ENCODE measurements at places on chromosomes 7 and 10.

DNA sequence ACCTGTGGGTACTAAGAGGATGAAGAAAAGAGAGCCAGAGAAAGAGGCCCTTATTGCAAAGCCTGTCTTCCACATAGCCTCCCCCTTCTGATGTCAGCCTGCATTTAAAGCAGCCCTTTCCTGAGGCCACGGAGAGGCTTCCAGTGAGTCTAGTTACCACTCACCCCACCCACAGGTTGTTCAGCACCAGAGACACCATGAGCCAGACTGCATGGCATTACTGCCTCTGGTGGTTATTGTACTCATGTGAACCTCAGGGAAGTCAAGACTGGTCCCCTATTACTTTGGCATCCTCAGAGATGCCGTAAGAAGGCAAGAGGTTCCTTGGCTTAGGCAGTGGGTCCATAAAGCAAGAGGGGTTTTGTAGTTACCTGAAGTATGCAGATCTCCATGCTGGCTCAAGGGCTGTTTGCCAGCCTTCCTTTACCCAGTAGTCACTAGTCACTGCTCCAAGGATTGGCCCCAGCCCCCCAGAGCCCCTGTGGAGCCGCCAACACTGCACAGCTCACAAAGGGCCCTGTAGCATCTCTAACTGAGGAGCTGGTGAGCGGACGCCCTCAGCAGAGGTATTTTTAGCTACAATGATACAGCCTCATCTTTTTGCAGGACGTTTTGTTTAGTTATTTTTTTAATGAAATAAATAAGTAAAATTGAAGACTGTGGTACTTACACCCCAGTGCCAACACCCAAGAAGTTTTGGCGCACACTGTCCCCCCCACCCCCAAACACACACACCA is 20.7 kb downstream of the LRRC4 start:
- no peak for DNase-seq

GRCh38 chr10:68108653-68109052 is 635 bp upstream of the MYPN start:
- no peak for DNase-seq

DNA sequence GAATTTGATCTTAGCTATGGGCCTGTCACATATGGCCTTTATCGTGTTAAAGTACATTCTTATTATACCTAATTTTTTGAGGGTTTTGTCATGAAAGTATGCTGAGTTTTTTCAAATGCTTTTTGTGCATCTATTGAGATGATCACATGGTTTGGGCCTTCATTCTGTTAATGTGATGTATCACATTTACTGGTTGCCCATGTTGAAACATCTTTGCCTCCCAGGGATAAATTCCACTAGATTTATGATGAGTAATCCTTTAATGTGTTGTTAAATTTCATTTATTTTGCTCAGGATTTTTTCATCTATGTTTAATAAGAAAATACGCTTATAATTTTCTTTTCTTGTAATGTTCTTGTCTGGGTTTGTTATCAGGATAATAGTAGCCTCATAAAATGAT is 442.0 kb downstream of the MDFIC start:
- DNase-seq = no peak

DNA sequence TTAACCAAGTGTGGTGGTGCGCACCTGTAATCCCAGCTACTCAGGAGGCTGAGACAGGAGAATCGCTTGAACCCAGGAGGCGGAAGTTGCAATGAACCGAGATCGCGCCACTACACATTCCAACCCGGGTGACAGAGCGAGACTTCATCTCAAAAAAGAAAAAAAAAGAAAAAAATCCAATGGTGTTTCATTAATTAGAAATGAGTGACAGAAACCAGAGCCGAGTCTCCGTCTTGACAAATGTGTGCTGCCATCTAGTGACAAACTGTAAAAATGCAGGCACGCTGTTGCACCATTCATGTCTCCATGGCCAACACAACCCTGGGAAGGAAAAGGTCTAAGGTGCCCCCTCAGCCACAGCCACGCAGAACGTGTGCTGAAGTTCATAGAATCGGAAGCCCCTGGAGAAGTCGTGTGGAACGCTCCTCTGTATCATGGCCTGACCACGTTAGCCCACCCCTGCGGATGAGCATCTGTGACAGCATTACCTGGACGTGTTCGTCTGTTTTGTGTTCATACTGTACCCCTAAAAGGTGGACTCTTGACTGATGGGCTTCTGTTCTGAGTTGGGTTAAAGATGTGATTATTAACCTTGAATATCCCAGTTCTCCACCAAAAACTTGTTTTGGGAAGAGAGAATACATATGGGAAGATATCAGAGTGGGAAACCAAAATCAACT is 94.9 kb downstream of the LYZL2 start:
- DNase-seq = peak; percentile 49

GRCh38 chr7:84412161-84412969 is 217.8 kb upstream of the SEMA3A start:
- no peak for DNase-seq

- DNase-seq = no peak
Observed at GRCh38 chr7:113456533-113456932, 338.2 kb upstream of the SMIM30 start.

DNA sequence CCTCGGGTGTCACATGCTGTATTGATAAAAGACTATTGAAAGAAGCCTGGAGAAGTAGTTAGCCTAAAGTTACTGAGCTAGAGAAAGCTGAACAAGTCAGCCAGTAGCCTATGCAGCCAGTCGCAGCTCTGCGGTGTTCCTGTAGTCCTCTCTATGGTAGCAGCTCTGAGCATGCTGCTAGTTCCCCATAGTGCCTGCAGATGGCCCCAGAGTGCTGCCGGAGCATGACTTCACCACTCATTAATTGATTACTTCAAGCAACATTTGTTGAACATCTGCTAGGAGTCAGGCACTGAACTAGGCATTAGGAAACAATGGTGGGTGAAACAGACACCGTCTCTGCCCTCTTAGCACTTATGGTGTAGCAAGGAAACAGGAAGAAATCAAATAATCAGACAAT is 422.7 kb downstream of the SORCS3 start:
- no peak for DNase-seq

DNA sequence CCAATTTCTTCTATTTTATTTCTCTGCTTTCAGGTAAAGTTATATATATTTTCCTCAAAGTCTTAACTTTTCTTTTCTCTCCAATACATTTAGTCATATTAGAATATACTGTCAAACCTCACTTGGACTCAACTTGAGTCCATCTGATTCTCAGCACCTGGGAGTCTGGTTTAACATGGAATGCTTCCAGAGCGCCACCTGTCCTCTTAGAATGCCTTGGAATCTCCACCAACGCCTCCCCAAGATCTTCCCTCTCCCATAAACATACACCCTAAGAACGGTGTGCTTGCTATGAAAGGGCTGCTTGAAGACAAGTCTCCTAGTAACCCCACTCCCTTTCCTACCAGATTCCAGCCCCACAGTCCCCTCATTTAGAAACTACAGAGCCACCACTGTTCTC is 229.1 kb upstream of the MKLN1 start:
- DNase-seq = no peak

DNA sequence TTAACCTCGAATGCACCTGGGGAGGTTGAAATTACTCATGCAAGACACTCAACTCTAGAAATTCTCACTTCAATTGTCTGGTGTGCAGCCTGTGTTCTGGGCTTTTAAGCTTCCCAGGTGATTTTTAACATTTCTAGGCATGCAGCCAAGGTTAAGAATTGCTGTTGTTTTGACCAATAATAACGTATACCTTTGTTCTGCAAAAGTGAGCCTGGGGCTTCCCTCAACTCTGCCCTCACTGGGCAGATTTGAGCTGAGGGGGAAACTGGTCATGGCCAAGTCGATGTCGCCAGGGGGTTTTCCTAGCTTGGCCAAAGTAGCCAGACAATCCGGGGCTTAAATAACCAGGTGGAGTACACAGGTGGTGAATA is 568 bp downstream of the PRSS2 start:
- DNase-seq = no peak

DNA sequence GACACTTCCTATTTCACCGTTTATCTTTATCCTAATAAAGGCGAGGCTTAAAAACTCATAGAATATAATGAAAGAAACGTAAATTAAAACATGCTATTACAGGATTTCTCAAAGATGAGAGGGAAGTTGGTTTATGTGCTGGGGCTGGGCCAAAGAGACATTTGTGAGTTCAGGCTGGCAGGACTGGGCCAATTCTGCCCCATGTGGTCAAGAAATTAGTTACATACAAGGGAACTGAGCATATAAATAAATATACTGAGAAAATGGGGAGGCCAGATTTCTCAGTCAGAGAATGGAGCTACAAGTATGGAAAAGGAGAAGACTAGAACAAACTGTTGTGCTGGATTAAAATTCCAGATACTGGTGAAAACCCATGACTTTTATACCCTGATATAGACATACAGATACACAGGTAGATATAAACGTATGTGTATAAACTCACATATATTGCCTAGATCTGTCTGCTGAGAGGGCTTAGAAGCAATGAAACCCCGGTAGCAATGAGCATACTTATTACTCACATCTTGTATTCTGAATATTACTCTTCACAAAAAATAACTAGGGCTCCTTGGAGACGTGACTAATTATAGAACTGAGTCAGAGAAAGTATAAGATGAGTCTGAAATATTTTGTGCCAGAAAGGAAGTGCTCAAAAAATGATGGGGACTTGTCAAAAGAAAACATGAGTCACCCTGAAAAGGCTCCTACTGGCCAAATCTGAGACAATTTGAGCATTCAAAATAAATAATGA is 155.7 kb upstream of the FGFR2 start:
- no peak for DNase-seq

DNA sequence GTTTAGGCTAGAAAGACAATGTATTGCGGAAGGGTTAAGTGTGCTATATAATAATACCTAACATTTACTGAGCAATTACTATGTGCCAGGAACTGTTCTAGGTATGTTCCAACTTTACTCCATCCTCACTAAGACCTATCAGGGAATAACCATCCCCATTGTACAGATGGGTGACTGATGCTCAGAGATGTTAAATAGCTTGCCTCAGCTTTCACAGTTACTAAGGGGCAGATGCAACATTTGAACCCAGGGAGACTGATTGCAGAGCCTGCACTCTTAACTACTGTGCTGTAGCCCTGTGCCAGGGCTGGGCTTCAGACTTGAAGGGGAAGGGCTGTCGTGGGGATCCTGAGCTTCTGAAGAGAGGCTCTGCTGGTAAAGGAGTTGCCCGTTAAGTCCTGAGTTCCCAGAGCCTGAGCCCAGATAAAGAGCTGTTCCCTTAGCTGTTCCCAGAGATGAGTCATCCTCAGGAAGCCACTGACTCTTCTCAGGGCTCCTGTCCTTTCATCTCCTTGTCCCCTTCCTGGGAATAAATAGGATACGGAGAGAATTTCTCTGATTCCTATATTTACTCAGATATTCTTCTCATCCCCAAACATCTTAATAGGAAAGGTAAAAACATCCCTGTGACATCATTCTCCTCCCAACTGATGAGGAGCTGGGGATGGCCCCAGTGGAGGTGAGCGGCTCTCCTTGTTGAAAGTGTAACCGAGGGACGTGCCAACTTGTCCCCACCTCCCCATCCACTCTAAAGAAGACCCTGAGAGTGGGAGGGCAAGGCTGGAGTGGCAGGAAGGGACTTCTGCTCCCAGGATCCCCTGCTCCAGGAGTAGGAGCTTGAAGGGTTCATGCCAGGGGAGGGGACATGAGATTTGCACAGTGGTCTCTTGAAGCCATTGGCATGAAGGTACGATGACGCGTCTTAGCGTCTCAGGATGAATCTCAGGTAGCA is 28.0 kb upstream of the HABP2 start:
- DNase-seq = no peak

GRCh38 chr7:83118347-83119025 is 44.2 kb downstream of the PCLO start:
- DNase-seq = no peak

DNA sequence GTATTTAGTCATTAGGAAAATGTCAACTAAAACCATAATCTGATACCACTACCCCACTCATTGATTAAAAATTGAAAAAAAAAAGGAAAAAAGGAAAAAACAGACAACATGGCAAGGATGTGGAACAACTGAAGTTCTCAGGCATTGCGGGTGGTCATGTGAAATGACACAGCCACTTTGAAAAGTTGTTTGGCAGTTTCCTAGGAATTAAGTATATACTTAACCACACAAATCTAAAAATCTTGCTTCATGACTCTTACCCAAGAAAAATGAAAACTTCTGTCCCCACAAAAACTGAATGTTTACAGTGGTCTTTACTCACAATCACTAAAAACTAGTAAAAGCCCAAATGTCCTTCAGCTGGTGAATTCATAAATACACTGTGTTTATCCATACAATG is 254.5 kb downstream of the AHR start:
- DNase-seq = no peak

DNA sequence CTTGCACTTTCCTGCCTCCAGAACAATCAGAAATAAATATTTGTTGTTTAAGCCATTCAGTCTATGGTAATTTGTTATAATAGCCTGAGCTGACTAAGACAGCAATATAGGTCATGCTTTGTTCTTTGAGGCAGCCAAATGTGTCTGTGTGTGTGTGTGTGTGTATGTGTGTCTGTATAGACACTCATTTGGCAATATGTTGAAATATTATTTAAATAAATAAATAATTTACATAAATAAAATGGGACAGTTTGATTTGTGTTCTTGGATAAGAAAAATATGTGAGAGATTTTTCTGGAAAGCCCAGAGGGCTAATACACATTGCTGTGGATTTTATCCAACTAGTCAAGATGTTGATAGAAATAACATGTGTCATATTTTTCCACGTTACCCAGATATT is 140.2 kb downstream of the PTN start:
- no peak for DNase-seq

- no peak for DNase-seq
Observed at GRCh38 chr10:117005527-117006055, 604 bp upstream of the SHTN1 start.

DNA sequence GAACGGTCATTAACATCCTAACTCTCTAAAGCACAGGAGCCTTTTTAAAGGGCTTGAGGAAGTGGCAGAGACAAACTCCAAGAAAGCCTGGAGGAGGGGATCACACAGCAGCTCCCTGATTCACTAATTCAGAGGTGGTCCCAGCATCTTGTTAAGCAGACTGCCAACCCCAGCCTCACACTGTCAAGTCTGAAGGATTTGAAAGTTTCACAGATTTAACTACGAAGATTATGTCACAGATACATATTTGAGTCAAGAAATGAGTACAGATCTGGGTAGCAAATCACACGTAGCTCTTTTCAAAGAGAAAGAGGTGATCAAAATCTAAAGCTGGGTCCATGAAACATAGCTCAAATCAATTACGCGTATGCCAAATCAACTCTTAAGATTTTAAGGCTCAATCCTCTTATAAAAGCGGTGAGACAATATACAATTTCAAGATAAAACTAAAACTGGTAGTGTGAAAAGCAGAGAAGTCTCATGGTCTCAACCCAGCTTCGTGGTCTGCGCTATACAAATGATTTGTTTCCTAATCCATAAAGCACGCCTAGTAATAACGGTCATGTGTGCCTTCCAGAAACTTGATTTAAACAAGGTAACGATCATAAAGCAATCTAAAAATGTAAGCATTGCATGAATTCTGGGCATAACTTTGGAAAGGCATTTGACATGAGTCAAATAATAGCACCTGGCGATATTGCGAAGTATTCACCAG is 229.9 kb upstream of the MKLN1 start:
- no peak for DNase-seq

DNA sequence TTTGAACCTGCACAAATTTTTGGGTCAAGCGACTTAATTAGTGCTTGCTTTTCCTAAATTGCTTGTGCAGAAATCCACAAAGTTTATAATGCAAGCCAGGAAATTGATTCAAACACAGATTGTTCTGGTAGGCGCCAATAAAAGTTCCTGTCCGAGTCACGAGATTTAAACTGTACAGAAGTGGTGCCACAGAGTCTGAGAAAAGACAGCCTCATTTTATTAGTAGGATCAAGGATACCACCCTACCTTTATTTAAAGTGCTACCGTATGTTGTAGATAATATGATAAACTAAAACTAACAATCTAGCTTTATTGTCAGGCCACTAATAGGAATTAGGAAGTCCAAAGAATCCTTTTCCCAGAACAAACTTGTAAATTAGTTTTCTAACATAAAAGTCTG is 696.7 kb downstream of the TNS3 start:
- DNase-seq = no peak
